ENCODE measurements at places on chromosomes 2 and 18.

GRCh38 chr2:15177103-15177502, 384.0 kb downstream of the NBAS start:
- DNase-seq, result peak; percentile 30

GRCh38 chr18:12960853-12961397, 13.1 kb downstream of the SEH1L start:
- no peak for DNase-seq

GRCh38 chr2:239268082-239268481, 132.7 kb downstream of the HDAC4 start:
- no peak for DNase-seq

DNA sequence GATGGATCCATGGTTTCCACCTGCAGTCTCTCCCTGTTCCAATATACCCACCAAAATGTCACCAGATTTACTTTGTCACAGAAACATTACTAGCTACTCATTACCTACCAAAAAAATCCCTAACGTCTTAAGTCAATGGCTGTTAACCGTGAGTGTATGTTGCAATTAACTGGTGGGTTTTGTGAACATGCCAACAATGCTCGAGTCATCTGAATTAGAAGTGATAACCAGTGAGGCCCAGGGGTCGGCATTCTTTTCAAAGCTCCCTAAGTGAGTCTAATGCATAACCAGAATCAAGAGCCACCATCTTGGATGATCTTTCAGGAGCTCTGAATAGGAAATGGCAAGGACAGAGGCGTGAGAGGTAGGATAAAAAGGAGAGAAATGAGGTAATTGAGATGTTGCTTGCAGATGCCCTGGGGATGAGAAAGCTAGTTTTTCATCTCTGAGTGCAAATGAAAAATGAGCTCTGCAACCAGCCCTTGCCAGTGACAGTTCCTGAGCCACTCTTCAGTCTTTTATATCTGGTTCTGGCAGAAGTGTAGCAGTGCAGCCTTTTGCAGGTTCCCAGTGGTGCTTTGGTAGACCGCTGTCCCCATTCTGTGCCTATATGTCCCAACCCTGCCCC, 130.0 kb upstream of the RND3 start:
- no peak for DNase-seq

DNA sequence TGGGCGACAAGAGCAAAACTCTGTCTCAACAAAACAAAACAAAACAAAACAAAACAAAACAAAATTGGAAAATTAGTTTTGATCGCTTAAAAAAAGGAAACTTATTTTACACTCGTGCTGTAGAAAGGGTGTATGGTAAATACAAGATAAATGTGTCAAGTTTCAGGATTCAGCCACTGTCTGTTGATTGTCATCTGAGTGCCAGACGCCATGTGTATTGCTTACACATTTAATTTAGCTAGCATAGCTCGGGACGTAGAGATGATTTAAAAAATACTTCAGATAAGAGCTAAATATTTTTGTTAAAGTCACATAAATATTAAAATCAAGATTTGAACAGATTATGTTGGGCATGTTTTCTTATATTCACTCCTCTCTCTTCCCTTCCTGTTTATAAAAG, 568.1 kb upstream of the ZNF804A start:
- no peak for DNase-seq

DNA sequence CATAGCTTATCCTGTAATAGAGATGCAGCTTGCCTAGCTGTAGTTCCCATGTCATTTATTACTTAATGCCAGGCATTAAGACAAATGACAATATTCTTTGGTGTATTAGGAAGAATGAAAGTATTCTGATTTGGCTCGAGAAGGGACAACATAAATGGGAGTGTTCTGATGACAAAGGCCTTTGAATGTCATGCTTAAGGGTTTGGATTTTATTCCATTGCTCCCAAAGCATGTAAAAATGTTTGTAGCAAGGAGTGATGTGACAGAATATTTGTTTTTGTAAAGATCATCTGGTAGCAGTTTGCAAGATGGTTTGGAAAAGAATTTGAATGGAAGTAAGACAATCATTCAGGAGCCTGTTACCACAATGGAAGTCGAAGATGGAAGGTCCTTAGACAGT, 30.4 kb downstream of the EEF1B2 start:
- no peak for DNase-seq

- DNase-seq, result no peak
Observed at GRCh38 chr2:26770986-26771586, 7.0 kb downstream of the SLC35F6 start.

GRCh38 chr2:229033816-229034215, 237.3 kb downstream of the PID1 start:
- no peak for DNase-seq

DNA sequence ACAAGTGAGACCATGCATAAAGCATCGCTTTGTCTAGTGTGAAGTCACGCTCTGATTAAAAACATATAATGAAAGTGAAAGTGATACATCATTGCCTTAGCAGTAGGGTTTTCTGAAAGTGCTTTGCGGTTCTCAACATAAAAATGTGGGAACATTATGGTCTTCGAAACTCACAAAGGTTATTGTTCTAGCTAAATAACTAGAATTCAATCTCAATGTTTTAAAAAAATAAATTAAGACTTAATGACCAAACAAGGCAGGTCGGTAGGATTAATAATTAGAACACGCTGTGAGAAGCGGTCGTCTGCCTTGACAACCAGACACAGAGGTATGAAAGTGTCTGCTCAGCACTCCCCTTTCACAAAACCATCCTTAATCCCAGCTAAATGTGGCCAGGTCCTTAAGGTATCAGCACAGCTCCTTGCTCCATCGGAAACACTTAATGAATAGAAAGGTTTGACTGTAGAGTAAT, 42.2 kb downstream of the KLHL14 start:
- no peak for DNase-seq

- DNase-seq, result no peak
Observed at GRCh38 chr2:173434762-173435569, 80.3 kb downstream of the CDCA7 start.

- DNase-seq, result no peak
Observed at GRCh38 chr2:139162957-139163356, 382.8 kb upstream of the NXPH2 start.

- DNase-seq, result no peak
Observed at GRCh38 chr2:237672731-237673129, 45.3 kb downstream of the LRRFIP1 start.

GRCh38 chr2:54053830-54054229, 61.6 kb upstream of the ACYP2 start:
- DNase-seq, result no peak

DNA sequence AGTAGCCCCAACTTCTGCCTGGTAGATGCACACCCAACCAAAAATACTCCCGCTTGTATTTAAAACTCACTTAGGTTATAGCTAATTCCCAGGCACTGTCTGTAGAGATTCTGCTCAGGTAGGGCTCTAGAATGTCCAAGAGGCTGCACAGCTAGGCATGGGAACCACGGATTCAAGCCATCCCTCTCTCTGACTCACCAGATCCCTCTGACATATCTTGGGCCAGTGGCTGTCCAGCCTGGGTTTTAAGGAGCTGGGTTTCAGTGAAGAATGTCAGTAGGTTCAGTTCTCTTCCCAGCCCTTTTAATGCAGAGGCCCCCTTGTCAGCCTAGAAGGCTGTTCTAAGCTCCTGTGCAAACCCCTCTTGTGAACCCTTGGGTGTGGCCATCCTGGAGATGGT, 15.9 kb upstream of the IL1R1 start:
- DNase-seq, result no peak

GRCh38 chr18:9927392-9928063, 13.7 kb downstream of the VAPA start:
- no peak for DNase-seq

DNA sequence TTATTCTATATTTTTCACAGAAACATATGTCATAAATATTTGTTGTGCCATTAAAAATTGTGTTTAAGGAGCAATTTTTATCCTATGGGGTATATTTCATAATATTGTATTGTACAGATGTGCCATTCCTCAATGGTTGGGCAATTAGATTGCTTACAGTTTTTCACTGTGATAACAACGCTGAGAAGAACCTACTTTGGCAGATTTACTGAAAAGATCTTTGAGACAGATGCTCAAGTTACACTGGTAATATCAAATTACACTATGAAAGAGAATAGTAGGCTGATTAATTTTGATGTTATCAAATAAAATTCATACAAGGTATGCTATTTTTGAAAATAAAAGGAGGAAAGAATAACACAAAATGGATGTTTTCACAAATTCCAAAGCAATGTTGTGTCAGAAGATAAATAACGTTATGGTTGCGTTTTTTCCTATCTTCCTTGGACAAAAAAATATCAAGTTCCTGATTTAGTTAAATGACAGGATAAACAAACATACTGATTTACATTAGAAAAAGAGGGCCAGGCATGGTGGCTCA, 335.1 kb upstream of the ZNF521 start:
- no peak for DNase-seq

DNA sequence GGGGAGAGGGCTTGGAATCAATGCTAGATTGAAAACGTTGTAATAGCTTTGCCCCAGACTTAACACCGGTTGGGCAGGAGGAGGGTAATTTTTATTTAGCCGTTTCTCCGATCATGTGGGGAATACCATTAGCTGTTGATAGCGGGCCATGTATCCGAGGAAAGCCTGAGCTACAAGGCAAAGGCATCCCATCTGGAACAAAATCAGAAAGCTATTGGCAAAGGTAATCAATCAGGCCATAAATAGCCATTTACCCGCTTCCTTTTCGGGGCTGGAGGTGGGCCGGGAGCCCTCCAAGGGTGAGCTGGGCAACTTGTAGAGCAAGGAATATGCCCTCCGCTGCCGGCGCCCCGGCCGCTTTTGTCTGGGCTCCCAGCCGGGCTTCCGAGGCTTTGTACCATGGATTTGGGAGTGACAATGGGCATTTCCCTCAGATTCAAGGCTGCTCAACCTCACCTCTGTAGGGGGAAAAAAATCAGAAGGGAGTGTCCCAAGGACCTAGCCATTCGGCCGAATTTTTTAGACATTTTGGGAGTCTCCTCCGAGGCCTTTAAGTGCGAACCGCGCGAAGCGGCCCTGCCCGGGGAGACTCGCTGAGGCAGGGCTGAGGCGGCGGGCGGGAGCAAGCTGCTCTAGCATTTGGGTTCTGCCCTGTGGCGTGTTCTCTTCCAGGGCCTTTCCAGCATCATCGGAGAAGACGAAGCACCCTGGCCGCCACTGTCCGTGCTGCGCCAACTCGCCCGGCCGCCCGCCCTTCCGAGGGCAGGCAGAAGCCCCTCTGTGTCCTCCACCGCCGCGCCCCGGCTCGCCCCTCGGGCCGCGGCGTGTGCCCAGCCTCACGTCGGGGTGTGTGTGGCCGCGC, 1.1 kb upstream of the HOXD9 start:
- no peak for DNase-seq

GRCh38 chr2:71609958-71610357, 156.6 kb downstream of the DYSF start:
- no peak for DNase-seq

GRCh38 chr2:54725343-54726099, 2.1 kb downstream of the EML6 start:
- DNase-seq, result no peak

DNA sequence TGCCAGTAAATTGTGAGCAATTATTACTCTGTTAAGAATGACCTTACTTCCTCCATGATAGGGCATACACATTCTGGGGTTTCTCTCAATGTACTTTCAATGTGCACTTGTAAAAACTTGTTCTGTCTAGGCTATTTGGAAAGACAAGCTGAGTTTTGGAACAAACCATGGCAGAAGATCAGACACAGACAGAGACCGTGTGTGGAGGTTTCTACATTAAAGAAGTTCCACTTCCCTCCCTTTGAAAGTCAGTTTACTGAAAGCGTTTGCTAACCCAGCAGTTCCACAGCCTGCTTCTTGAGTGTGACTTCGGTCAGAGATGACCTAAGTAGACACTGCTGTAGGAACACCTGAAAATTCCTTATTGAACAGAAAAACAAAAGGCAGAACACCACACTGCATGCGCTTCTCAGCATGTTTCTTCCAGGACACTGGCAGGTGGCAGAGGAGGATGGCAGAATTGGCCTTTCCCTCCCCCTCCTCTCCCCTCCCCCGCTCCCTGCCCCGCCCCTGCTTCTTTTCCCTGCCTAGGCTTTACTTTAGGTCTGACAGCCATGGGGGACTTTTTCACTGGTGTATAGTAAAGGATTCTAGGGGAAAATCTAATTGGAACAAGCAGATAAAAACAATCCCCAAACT, 109.8 kb downstream of the NOL10 start:
- no peak for DNase-seq
